ENCODE measurements at places on chromosomes 12 and 14.
A peak's percentile ranks its signal among the peaks of the same experiment; 100 is the strongest.

- DNase-seq, result peak; percentile 55
These were observed 17.4 kb upstream of the CHFR start for GRCh38 chr12:132904718-132905328.

DNA sequence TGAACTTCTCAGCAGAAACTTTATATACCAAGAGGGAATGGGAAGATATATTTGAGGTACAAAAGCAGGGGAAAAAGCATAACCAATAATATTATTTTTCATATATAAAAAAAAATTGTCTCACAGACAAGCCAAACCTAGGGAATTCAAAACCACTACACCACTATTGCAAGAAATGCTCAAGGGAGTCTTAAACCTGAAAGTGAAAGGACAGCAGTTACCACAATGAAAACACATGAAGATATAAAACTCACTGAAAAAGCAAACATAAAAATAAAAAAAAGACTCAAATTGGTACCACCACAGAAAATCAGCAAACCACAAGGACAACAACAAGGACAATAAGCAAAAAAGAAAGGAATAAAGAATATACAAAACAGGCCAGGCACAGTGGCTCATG, 131.9 kb downstream of the CEP128 start:
- no peak for DNase-seq

GRCh38 chr12:13002301-13003097, 2.4 kb upstream of the HEBP1 start:
- no peak for DNase-seq

DNA sequence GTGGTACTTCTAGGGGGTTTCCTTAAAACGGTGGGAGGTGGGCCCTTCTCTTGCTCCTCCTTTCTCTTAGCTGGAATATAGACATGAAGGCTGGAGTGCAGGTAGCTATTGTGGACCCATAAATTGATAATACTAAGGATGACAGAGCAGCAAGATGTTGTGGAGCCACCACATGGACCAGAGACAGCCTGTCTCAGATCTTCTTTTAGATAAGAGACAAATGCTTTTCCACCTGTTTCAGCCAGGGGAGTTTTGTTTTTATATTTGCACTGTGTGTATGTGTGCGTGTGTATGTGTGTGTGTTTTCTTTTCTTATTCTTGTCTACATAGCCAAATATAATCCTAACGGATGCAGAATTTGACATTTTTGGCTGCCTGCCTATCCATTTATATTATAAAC, 62.9 kb upstream of the HIF1A start:
- no peak for DNase-seq

- no peak for DNase-seq
These were observed 12.8 kb downstream of the TMCC3 start for GRCh38 chr12:94637390-94638113.

- peak; percentile 41 for DNase-seq
These were observed 688 bp downstream of the ULK1 start for GRCh38 chr12:131894981-131895639.

DNA sequence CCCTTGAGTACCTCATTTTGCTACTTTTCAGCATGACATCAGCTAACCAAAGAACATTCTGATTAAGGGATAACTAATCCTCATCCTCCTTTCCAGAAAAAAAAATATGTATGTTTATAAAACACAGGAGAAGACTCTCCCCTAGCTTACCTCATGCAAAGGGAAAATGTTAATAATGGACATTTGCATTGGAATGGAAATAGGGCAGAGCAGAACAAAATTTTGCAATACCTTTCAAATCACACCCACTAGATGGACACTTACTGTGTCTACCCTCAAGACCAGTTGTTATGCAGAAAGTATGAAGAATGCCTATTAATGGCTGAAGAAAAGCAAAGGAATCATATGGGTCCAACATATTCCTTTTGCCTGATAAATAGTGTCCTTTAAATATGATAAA, 8.9 kb upstream of the SLCO1A2 start:
- no peak for DNase-seq

- DNase-seq, result no peak
These were observed 183 bp upstream of the PRMT8 start for GRCh38 chr12:3490895-3491144.

GRCh38 chr14:23436327-23437132, 1.1 kb upstream of the MYH7 start:
- DNase-seq, result no peak

DNA sequence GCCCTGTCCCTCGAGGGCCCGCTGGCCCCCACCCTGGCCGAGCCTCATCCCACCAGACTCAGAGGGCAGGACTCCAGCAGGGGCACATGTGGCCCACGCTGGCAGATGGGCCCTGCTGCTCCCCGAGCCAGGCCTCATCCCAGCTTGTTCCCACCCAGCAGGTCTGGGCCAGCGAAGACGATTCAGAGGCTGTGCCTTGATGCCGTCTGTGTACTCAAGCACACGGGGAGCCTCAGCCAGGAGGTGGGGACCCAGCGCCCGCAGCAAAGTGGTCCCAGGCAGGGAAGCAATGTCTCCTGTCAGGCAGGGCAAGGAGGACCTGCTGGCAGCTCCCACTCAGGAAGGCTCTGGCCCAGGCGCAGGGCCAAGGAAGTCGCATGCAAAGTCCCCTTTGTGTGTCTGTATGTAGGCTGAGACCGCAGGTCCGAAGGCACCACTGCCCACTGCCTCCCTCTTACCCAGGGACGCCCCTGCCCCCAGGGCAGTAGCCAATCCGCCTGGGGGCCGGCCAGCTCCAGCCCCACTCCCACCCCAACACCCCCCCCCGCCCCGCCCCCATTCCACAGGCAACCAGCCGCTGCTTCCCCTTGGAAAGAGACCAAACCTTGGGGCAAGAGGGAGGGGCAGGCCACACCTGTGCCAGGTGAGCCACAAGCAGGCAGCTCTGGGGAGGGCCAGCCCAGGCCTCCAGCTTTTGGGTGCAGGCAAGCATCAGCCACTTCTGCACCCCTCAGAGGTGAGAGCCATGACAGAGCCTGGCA, 9.4 kb downstream of the DEGS2 start:
- no peak for DNase-seq

DNA sequence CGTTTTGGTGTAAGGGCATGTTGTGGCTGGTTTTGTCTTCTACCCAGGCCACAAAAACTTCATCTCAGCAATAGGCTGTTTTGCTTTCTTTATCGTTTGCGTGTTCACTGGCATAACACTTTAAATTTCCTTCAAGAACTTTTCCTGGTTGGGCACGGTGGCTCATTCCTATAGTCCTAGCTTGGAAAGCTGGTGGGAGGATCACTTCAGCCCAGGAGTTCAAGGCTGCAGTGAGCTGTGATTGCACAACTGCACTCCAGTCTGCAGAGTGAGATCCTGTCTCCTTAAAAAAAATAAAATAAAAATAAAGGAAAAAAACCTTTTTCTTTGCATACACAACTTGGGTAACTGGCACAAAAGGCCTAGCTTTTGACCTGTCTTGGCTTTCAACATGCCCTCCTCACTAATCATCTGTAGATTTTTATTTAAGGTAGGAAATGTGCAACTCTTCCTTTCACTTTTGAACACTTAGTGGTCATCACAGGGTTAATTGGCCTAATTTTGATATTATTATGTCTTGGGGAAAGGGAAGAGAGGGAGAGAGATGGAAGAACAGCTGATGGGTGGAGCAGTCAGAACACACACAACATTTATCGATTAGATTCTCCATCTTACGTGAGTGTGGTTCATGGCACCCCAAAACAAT, 78.9 kb upstream of the PSMA6 start:
- DNase-seq, result no peak

DNA sequence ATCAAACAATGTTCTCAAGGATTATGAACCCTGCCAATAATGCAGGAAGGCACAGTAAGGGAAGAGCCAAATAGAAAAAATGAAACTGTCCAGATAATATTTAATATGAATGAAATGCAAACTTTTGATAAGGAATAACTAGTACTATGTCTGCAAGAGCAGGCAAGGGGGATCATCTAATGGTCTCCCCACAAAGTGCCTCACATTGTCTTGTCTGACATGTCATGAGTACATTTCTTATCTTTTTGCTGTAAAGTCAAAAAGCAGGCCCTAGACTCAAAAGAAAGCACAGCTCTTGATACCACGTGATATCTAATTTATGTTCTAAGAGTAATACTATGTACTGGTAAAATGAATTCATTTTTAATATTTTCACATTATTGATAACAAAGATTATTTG, 43.9 kb upstream of the GTF2A1 start:
- DNase-seq, result no peak

- no peak for DNase-seq
These were observed 23.1 kb downstream of the SLC6A12 start for GRCh38 chr12:190881-191280.

- no peak for DNase-seq
These were observed 98.0 kb downstream of the IRF2BPL start for GRCh38 chr14:76930549-76930948.

DNA sequence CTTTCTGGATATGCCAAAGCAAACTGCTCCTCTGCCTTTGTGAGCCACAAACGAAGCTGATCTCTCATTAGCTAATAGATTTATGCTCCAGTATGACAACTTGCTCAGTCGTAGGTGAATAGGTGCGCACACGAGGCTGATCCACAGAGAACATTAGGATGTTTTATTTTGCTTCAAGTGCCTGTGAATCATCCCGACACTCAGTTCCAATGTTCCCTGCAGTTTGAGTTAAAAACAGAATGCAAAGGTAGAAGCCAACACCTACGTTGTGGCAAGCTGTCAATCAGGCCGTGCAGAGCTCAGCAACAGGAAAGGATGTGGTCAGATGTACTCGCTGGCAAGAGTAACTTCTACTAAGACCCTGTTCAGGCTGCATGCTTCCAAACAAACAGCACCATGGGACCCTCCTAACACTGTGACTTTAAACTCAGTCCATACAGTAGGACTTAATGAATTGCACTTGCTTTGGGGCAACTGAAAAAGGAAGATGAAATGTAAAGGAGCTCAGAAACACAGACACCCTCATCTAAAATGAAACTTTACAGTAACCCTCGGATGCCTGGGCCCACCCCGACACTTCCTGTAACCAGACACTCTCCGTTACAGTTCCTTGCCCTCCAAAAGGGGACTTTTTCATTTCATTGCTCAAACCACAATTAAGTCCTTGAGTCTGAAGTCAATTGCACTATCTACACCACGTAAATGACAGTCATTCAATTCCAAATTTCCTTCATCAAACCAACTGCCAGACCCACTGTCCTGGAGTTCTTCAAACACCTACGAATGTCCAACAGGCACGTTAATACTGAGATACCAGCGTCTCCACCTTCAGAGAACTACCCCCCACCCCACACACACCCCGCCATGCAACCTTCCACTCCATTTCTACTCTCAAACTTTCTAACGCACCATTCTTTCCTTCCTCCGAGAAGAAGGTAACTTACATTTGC, 1.6 kb downstream of the CCDC88C start:
- peak; percentile 56 for DNase-seq

DNA sequence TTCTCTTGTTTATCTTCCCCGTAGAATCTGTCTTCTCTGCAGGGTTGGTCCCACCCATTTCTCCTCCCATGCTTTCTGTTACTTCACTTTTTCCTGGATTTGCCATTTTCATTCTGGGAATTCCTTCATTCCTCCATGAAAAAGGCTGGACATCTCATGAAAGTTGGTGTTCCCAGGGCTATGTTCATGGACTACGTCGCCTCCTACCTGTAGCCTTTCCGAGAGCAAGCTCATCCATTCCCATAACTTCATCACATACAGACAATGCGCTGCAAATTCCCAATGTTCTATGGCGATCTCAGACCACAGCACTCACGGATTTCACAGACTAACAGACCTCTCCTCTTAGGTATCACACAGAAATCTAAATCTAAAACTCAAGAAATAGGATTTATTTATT, 217.1 kb downstream of the EXOC5 start:
- no peak for DNase-seq

GRCh38 chr14:58907803-58908202, 270.0 kb downstream of the DACT1 start:
- DNase-seq, result no peak

DNA sequence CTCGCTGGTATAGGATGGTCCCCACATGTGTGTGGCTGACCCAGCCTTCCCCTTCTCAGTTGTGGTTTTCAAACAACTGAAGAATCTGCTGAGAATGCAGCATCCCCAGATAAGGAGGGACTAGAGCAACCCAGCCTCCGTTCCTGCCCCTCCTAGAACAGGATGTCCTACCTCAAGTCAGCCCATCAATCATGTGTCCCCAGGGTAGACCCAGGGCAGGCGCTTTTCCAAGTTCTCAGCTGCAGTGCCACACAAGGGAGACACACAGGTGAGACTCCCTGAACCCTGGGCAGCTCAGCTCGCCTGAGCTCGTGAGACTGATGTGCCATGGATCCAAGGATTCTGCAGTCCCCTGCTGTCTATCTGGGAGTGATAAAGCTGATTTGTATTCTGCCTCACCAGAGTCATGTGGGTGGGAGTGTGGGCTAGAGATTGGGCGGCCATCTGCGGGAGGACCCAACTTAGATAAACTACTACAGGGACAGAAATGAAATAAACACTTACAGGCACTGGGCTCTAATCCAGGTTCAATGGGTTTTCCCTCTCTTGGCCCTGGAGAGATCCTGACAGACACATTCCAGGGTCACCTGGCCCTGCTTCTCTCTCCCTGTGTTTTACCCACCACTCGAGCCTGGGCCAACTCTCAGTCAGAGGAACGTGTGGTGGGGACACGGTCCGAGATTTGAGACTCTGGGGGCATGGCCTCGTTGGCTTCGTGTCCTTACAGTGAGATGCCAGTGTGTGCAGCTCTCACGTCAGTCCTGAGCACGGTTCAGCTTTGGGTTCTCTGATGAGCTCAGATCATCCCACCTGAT, 303.5 kb upstream of the SFSWAP start:
- DNase-seq, result no peak

GRCh38 chr12:116919247-116919661, 8.5 kb downstream of the FBXW8 start:
- no peak for DNase-seq

GRCh38 chr12:57549909-57550640, at the start of gene KIF5A:
Gene KIF5A, plus strand, starts transcription at chr12:57550044. Its CDS starts 228 bp downstream, at chr12:57550272.
- peak; percentile 72 for DNase-seq

DNA sequence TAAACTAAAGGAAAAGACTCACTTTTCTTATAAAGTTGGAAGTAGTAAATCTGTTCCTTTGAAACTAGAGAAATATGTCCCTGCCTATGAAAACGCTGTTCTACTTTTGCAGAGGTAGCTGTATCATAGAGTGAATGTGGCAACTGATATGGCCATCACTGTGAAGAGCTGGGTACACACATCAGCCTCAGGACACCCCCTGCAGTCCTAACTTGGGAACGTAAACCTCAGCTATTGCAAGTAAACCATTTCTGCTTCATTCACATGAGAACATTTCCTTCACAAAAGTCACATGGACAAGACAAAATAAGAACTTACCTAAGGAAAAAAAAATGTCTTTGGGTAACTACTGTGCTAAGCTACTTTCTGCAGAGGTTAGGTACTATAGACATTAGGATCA, 233.3 kb upstream of the PPFIA2 start:
- no peak for DNase-seq

DNA sequence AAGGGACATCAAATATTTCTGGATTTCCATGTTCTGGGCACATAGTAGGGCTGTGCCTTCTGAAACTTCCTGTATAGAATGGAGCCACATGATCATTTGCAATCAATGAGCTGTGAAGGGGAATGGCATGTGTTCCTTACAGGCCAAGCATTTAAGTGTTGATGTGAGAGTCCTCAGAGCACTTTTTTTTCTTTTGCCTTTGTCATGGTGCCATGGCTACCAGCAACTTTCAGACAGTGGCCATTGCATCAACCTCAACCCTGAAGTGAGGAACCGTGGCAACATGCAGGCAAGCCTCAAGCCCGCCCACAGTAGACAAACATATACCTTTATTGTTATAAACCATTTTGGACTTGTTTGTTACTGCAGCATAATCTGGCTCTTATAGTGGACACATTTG, 948.1 kb downstream of the NRXN3 start:
- DNase-seq, result no peak

Data from GM12892 (cell line).